Natural killer cell treated with Interleukin-12 subunit alpha and Interleukin-12 subunit beta and Interleukin-15 and Interleukin-18, amount 100 ng/mL, for 72 hours (primary cell): ENCODE measurements at places on chromosomes 5 and 9.

GRCh38 chr5:75711151-75711550 lies 6.1 kb downstream of the POC5 start:
- no peak overlapping the region for H3K4me3 ChIP-seq
- peaks cover 22% of the 10 kb centered on the region for H3K36me3 ChIP-seq
- H3K4me1 ChIP-seq, result peaks cover 31% of the 10 kb centered on the region

DNA sequence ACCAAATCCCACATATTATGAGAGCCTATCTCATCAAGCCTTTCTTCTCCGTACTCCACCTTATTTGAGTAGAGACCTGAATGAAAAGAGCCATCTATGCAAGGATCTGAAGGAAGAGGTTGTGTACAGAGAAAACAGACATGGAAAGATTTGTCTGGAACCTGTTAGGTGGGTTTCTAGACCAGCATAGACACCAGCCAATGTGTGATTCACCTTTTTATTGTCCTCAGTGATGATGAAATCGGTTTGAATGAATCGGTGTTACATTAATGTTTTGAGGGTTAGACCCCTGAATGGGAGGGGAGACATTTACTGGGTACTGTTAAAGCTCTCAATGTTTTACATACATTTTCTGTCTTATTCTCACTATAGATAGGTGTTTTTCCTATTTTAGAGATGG lies 223.6 kb downstream of the NMUR2 start:
- DNase-seq, result no peak
- no peak overlapping the region for H3K4me3 ChIP-seq
- H3K36me3 ChIP-seq, result no peaks in the 10 kb centered on the region
- no peaks in the 10 kb centered on the region for H3K27me3 ChIP-seq
- no peak overlapping the region for H3K27ac ChIP-seq

- H3K4me1 ChIP-seq, result no peaks in the 10 kb centered on the region
- H3K27ac ChIP-seq, result no peak overlapping the region
- peaks cover 4% of the 10 kb centered on the region for H3K36me3 ChIP-seq
- no peak overlapping the region for H3K4me3 ChIP-seq
- peaks cover 11% of the 10 kb centered on the region for H3K27me3 ChIP-seq
Observed at GRCh38 chr5:6056280-6056679, 322.1 kb downstream of the MED10 start.

DNA sequence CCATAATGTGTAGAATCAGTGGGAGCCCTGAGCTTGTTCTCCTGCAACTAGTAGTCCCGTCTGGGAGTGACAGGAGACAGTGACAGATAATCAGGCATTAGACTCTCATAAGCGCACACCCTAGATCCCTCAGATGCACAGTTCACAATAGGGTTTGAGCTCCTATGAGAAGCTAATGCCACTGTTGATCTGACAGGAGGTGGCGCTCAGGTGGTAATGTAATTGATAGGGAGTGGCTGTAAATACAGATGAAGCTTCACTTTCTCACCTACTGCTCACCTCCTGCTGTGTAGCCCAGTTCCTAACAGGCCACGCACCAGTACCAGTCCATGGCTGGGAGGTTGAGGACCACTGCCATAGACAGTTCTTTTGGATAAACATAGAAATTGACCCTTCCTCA lies 188.7 kb downstream of the ROR2 start:
- no peaks in the 10 kb centered on the region for H3K4me1 ChIP-seq
- H3K4me3 ChIP-seq, result no peak overlapping the region
- peaks cover 4% of the 10 kb centered on the region for H3K36me3 ChIP-seq
- no peak overlapping the region for H3K27ac ChIP-seq

DNA sequence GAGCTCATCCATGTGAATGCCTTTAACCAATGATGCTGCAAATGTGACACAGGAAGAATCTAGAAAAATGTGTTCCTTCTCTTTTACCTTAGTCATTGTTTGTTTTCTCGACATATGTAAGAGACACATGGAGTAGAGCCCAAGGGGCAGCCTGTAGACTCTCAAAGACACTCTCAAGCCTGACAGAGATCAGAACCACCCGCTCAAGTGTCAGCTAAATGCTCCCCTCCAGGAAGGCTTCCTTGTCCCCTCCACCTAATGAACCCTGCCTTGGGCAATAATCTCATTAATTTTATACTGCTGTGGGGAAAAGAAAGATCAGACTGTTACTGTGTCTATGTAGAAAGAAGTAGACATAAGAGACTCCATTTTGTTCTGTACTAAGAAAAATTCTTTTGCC lies 157.4 kb downstream of the MUSK start:
- no peak overlapping the region for H3K27ac ChIP-seq
- no peaks in the 10 kb centered on the region for H3K4me1 ChIP-seq
- H3K4me3 ChIP-seq, result no peak overlapping the region

DNA sequence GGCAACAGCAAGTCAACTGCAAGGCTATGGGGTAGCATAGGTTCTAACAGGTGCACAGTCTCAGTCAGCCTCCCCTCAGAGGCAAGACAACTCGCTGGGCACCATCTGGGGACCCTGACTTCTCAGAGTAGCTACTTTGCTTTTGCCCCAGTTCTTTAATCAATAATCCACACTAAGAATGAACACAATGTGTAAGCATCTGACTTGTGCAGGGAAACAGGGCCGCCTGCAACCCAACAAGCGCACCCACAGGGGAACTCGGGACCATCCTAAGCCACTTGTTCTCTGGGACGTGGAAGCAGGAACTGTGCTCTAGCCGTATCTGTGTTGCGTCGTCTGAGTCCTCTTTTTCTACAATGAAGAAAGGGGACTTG lies 1.9 kb downstream of the MOB3B start:
- peak overlapping the region; percentile 79 for H3K4me3 ChIP-seq
- H3K27me3 ChIP-seq, result peaks cover 30% of the 10 kb centered on the region
- DNase-seq, result no peak

DNA sequence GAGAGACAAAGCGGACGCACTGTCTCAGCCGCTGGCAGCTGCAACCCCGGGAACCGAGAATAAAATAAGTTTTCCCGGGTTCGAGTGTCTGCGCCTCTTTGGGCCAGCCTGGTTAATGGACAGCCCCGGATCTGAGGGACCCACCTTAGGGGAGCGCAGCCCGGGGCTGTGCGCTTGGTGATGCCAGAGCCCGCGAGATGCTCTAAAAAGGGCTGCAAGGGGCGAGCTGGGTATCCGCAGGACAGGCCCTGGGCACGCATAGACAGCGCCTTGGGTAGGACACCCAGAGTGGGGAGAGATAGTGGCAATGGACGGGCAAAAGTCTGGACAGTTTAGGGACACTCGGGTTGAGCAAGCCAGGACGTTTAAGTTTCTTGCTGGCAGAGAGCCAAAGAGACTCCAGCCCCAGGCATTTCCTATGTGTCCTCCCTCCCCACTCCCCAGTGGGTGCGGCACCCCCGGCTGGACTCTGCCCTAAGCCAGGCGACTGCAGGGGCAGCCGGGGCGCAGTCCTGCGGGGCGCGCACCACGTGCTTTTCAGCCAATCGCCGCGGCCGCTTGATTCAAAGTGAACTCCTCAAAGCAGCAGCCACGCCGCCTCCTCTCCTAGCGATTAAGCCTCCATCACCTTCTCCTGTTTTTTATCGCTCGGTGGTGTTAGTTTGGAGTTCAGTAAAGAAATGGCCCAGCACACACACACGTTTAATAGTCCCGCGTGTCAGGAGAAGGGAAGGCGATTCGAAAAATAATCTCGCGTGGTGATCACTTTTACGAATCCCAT lies 616 bp upstream of the ENC1 start:
- no peaks in the 10 kb centered on the region for H3K36me3 ChIP-seq
- no peak overlapping the region for H3K27ac ChIP-seq
- H3K27me3 ChIP-seq, result no peaks in the 10 kb centered on the region
